ENCODE measurements at places on chromosomes 13 and 19.

DNA sequence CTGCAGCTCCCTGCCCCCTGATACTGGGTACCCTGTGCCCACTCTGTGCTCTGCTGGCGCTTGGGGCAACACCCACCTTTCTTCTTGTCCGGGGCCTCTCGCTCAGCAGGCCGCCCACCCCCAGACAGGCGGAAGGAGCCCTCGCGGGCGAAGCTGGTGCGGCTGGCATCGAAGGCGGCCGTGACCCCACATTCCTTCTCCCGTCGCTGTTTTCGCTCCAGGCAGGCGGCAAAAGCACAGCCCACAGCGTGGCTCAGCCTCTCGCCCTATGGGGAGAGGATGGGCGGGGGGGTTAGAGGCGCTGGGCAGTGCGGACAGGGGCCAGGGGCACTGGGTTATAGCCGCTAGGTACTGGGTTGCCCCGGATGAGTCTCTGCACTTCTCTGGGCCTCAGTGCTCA lies 13.3 kb downstream of the NUMBL start:
- no peak for DNase-seq

- DNase-seq = no peak
Measured at GRCh38 chr19:8438236-8438635, 6.5 kb upstream of the HNRNPM start.

DNA sequence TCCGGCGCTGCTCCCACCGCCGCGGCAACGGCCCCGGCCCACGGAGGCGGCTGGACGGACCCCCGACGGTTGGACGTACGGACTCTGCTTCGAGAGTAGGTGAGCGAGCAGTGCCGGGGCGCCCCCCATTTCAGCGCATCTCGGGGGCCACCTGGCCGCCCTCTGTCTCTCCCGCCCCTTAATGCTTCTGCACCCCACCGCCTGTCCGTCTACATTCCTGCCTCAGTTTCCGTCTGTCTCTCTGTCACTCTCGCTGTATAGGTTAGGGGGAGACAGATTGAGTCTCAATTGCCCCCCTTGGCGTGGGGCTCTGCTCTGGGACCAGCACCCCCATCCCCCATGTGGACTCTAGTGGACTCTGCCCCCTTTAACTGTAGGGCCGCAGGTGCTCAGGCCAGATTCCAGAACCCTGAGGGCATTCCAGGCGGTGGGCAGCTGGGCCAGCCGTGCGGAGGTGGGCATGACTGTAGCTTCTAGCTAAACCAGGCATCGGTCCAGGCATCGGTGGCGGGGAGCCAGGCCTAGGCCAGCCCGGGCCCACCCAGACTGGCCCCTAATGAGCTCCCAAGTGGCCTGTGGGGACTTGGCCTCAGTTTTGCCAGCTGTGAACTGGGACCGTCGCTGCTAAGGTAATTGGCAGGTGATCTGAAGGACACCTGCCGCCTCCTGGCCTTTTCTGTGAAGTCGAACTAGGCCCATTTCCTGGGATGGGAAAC lies 373 bp downstream of the TNFAIP8L1 start:
- DNase-seq = peak; percentile 47

DNA sequence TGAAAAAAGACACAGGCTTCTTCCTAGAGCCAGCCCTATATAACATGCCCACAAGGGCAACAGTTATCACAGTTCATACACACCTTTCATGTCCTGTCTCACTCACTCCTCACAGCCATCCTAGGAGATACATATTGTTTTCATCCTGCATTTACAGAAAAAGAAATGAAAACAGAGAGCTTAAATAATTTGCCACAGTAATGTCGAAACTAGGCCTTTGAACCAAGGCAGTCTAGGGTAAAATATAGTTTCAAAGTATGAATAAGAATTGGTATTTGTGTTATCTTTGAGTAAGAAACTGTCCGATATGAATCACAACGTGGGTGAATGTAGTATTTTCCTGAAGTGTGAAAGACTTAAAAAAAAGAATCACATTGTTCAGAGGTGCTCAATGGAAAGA lies 26.8 kb downstream of the CLDN10 start:
- no peak for DNase-seq

- no peak for DNase-seq
Measured at GRCh38 chr13:79782541-79783205, 301.7 kb downstream of the NDFIP2 start.

GRCh38 chr13:95228130-95228529 lies 73.1 kb downstream of the ABCC4 start:
- DNase-seq = no peak

DNA sequence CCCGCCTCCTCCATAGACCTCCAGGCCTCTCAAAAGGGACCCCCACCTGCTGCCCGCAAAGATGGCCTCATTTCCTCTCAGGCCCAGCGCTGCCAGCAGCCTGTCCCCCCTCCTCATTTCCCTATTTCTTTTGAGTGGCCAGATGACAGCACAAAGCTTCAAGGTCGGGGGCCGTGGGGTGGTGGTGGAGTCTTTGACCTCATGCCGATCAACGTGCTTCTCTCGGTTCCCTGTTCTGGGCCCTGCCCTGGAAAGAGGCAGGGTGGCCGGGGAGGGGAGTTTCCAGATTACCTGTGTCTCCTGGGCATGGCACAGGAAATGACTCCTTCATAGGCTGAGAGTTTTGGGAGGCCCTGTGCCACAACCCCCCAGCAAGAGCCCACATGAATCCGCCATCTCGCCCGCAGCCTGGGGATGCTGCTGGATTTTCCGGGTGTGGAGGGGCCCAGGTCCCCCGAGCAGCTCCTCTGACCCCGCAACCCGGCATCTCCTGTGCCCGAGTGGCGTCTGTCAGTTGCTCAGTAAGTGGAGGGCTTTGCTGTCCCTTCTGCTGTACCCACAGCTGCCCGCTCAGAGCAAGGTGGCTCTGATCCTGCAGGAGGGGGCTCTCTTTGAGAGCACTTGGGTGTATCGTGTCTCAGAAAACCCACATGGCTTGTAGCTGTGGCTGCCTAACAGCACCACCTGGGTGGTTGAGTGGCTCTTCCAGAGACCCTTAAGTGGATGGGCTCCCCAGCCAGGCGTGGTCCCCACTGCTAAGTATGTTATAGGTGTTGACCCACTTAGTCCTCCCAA lies 139.4 kb downstream of the SIPA1L3 start:
- no peak for DNase-seq

DNA sequence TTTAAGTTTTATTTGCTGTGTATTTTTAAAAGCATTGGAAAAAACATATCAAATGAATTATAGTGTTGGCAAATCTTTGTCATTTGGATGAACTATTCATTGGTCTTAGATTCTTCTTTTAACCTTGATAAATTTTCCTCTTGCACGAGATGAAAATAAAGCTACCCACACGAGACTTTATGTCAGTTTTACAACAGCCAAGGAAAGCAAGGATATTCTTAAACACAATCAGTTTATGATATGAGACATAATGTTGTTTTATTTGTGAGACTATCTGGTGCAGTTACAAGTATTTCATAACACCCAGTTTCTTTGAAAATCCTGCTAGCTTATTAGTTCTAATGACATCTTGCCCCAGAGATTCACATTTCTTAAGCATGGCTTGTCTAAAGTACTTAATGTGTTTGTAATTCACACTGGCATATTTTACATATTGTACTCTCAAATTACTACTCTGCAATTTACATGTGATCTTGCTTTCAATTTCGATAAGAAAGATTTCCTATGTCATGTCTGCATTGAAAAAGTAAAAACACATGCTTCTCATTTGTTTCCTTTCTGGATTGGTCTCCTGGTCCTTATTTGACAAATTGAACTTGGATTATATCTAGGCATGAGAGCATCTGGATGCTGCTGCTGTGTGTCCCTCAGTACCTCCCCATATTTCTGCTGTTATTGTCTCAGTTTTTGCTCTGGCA lies 955.5 kb upstream of the PCDH9 start:
- no peak for DNase-seq

GRCh38 chr19:57934820-57935665 lies at the start of gene ZNF418:
TSS of gene ZNF418 (minus strand) at chr19:57935402. CDS start at chr19:57933822, 1,580 bp downstream.
- peak; percentile 74 for DNase-seq

DNA sequence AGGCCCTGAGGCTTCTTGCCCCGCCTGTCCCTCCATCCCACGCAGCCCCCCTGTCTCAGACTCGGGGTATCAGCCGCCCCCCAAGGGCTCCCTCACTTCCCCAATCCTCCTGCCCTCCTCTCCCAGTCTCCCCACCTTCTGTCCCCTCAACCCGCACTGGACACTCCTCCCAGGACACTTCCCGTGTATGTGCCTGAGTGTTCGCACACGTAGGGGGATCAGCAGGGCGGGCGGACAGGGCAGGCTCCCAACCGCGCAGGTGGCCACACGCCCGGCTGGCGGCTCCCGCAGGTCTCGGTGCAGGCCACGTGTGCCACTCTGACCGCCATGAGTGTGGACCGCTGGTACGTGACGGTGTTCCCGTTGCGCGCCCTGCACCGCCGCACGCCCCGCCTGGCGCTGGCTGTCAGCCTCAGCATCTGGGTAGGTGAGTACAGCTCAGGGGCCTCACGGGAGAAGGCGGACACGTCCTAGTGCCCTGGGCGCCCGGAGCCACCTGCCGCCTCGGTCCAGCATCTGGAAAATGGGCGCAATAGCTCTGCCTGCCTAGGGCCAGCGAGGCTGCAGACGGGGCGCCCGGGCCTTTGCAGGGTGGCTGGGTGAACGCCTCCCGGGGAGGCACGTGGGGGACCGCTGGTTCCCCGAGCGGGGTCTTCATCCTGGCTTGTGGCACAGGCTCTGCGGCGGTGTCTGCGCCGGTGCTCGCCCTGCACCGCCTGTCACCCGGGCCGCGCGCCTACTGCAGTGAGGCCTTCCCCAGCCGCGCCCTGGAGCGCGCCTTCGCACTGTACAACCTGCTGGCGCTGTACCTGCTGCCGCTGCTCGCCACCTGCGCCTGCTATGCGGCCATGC lies 2.3 kb downstream of the KISS1R start:
- DNase-seq = no peak

DNA sequence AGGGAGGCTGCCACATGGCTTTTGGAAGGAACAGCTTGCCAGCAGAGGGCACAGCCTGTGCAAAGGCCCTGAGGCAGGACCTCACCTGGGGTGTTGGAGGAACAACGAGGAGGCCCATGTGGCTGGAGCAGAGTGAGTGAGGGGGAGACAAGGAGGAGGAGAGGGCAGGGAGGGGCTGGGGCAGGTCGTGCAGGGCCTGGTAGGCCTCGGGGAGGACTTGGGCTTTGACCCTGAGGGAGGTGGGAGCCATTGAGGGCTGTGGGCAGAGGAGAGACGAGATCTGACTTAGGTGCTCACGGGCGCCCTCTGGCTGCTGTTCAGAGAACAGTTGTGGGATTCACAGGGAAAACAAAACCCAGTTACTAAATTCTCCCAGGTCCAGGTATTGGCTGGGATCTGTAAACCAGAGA lies 25.2 kb downstream of the ZNRF4 start:
- DNase-seq = peak; percentile 43

DNA sequence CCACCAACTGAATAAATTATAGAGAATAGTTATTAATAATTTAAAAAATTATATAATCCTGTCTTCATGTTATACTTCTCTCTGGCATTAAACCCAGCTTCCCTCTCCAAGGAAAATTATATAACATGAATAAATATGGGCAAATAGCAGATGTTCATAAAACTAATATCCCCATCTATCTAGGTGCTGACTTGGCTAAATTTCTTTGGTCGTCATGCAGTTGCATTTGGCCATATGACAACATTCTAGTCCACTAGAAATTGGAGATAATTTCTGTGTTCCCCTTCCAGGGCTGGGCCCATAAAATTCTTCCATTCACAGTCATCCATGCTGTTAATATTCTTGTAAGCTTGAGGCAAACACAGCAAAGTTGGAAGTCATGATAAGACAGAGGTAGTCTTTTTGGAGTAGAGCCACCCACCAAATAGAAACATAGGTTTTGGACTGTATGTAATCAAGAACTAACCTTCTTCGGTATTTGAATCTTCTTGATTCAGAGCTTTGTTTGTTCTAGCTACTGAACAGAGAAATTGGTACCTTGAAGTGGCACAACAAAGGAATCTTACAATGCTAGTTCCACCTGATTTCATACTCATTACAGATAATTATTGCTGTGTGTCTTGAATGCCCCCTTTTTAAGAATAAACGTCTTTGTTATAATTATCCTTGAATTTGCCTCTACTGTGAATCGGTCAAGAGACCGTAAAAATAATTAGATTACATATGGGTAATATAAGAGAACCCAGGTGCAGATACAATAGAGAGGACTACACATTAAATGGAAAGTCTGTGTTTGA lies 678.5 kb upstream of the PCDH20 start:
- DNase-seq = no peak

- DNase-seq = no peak
Measured at GRCh38 chr13:46071590-46072249, 19.2 kb upstream of the ZC3H13 start.

- DNase-seq = no peak
Measured at GRCh38 chr19:38942471-38943181, 11.9 kb downstream of the MRPS12 start.

DNA sequence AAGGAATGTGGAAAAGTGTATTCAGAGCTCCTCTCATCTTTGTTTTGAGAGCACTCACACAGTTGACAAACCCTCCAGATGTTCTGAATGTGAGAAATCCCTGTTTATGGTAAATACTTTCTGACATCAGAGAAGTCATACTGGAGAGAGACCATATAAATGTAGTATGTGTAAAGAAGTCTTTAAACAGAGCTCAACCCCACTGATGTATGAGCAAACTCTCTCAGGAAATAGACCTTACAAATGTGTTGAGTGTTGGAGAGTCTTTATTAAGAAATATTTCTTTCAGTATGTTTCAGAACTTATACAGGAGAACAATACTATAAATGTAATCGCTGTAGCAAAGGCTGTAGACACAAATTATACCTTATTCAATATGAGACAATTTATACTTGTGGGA lies 15.7 kb upstream of the ZNF329 start:
- no peak for DNase-seq

- no peak for DNase-seq
Measured at GRCh38 chr13:91291078-91291477, 56.4 kb upstream of the MIR17HG start.

- DNase-seq = peak; percentile 43
Measured at GRCh38 chr19:46571495-46571894, 29.6 kb upstream of the CALM3 start.

GRCh38 chr19:53786744-53787143 lies 37.4 kb downstream of the NLRP12 start:
- no peak for DNase-seq

DNA sequence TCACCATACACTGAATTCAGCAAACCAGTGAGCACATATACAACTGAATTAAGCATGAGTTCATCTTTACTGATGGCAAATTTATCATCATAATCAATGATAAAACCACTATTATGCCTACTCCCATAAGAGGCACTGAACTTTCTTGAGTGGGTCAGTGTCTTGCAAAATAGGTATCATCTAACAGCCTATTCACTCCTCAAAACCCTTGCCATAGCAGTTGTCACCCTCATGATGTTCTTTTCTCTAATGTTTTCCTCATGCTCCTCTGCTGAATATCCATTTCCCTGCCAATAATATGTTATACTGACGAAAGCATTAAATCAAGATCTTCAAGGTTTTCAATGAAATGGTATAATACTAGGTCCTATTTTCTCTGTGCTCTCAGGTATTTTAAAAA lies 5.6 kb downstream of the ARGLU1 start:
- no peak for DNase-seq

DNA sequence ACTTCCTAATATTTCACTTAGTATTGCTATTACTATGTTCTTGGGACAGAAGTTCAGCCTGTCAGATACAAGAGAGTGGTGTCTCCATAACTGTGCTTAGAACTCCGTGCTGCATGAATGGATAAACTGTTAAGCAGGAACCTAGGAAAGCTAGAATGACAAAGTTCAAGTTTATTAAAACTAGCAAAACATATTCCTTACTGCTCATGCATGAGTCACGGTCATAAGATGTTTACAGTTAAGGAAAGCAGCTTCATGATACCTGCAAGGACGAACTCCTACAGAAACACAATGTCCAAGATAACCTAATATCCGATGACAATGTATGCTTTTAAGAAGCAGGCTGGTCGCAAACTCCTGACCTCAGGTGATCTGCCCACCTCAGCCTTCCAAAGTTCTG lies 6.0 kb upstream of the ZNF765 start:
- no peak for DNase-seq

Measured in BE2C (cell line).